Fibroblast of skin of right quadriceps (primary cell): ENCODE measurements at places on chromosomes 7 and 10.
A peak's percentile ranks its signal among the peaks of the same experiment; 100 is the strongest.

DNA sequence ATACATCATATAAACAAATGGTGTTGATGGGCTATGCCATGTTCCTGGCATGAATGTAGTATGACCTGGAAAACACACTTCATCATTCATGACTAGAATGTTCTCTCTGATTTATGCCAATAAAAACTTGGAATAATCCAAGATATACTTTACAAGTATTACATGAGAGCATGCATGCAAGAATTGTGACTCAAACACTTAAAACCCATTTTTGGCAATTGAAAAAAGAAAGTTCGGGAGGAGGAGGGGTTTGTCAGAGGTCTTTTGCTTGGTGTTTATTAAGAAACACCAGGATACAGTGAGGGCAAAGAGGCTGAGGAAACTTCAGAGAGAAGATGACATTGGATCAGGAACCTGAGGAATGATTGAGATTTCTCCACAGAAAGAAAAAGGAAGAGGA lies 10.2 kb upstream of the CUL1 start:
- peak; percentile 36 for DNase-seq

DNA sequence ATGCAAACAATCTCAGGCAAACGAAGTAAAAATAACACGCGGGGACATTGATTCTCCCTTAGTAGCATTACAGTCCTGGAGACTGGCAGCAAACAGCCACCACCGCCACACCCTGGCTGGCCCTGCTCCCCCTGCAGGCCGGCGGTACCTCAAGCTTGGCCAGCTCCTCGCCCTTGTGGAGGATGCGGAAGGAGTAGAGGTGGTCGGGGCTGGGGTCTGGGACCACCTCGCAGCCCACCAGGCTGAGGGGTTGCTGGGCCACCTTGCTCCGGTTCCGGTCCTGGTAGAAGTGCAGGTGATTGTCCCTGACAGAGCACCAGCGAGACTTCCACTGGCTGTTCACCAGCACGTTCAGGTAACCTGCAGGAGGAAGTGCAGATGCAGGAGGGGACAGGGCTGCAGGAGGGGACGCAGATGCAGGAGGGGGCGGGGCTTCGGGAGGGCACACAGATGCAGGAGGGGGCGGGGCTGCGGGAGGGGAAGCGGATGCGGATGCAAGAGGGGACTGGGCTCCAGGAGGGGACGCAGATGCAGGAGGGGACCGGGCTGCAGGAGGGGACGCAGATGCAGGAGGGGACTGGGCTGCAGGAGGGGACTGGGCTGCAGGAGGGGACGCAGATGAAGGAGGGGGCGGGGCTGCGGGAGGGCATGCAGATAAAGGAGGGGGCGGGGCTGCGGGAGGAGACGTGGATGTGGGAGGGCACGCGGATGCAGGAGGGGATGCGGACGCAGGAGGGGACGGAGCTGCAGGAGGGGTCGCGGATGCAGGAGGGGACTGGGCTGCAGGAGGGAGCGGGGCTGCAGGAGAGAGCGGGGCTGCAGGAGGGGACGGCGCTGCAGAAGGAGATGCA lies 65.7 kb downstream of the VWA2 start:
- no peak for DNase-seq

DNA sequence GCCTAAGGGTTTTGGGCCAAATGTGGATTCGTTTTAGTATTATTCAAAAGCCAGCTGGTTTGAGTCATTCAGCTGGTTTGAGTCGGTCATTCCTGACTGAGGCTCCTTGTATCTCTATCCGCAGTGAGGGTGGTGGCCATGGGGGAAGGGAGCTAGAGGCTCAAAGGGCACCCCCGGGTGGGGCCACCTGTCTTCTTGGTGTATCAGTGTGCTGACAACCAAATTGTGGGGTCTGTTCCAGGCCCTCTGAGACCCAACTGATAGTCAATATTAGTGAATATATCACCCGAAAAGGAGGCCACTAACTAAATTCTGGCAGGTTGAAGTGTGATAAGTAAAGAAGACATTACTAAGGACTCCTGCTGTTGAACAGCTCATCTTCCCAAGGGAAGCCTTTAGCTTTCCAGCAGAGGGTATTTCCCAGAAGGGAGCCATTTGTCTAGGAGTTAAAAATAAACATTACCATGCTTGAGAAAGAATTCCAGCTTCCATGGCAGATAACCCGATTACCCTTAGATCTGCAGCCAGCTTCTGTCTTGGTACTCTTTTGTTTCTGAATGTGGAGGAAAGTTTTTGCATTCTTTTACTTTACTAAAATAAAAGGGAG lies 29.9 kb upstream of the DDX50 start:
- DNase-seq = peak; percentile 59

GRCh38 chr10:4708123-4708759 lies 117.8 kb upstream of the AKR1E2 start:
- DNase-seq = no peak

DNA sequence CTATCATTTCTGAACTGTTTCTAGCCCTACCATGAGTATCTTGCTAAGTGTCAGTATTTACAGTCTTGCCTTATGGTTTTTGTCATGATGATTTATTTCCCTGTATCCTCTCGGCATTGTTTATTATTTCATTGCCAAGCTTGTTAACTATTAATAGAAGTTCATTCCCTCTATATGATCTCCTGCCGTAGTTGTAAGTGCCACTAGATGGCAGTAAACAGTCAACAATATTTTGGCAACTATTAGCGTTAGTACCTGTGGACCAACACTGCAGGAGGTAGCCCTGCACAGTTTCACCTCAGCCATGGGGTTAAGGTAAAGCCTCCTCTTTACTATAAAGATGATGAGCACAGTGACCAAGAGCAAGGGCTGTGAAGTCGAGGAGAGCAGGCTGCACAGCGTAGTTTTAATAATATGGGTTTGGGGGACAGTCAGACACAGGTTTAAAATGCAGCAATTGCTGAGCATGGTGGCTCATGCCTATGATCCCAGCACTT lies 26.1 kb upstream of the CCNJ start:
- DNase-seq = peak; percentile 53

GRCh38 chr7:127886248-127886647 lies 145.0 kb downstream of the LRRC4 start:
- DNase-seq = no peak
